ENCODE measurements at places on chromosomes 3 and 15.

DNA sequence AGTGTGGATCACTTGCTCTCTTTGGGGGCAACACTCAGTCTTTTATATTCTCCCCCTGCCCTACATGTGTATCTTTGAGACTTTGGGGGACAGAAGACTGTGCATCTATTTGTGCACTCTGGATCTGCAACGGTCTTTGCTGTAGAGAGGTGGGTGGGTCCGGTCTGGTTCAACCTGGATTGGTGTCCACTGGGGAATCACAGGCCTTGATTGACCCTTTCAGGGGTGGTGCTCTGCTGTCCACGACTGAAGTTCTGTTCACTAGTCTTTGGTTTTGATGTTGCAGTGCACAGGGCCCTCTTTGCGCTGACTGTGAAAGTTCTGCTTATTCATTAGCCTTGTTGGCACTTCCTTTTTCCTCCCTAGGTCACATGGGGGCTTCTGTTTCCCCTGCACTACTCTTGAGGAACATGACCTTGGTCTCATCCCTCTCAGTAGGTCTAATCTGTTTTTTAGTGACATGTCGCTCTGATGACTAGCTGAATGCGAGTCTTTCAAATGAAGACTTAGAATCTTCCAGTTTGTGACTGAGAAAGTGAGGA, 284.2 kb downstream of the SV2B start:
- DNase-seq, result no peak

DNA sequence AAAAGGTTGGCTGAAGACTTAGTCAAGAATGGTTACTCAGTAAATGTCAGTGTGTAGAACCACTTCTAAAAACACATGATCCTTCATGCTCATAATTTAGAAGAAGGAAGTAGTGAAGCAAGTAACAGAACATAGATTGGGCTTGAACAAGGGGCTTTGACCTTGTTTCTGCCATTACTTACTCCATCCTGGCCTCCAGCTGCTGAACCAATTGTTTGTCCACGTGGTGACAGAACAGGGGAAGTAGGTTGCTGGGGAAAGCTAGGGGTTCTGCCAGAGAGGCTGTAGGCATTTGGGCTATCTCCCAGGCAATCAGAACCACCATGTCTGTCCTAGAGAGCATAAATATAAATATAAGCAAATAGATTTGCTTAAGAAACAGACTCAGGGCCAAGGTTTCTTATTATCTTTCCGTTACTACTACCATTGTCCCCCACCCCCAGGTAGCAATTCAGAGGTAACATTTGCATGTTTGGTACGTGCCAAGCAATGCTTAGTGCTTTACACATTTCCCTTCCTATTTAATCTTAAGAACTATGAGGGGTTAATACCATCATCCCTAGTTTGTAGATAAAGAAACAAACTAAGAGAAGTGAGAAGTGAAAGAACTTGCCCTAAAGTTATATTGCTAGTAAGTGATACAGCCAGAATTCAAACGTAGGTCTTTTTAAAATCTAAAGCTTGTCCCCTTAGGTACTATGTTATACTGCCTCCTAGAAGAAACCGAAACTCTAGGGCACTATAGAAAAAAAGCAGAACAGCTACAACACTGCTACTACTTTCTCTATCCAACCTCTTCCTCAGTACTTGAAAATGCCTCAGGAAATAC, 3.0 kb upstream of the SPG11 start:
- no peak for DNase-seq

DNA sequence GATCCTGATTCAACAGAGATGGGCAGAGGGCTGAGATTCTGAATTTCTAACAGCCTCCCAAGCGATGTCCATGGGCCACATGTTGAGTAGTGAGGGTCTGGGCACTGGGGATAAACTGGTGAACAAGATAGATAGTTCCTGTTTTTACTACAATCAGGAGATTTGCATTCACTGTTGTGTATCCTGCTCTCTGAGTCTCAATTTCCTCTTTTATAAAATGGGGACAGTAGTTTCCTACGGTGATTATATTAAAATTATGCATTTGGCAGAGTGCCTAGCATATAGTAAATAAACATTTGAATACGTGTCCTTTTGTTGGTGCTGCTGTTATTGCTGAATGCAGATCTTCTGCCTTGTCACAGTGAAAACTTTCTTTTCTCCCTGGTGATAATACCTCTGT, 102.5 kb downstream of the MYH15 start:
- DNase-seq, result no peak

DNA sequence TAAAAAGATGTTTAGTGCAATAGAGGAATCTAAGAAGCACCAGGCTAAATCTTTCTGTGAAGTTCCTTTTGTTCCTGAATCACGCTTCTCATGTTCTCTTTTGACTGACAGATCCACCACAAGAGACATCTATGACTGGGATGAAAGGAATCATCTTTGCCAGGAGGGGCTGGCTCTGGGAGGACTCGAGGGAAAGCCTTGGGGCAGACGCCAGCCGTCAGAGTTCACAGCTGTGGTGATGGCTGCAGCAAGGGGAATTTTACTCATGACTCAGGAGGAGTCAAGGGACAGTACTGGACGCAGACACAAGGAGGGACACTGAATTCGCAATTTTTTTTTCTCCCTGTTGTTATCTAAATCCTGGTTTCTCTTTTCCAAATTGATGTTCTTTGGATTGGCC, 38.7 kb downstream of the C3orf38 start:
- DNase-seq, result no peak

DNA sequence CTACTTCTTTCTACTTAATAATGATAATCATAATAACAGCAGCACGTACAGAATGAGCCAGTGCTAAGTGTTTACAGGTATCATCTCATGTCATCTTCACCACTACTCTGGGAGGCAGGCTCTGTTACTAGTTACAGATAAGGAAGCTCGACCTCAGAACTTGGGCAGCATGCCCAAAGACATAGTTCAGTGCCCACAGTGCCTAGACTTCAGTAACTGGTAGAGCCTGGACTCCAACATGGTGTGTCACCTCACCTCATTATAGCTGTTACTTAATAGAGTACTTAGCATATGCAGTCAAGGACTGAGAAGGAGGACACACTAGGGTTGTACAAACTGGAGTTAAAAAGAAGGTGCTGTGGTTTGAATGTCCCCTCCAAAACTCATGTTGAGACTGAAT, 7.6 kb downstream of the GADL1 start:
- no peak for DNase-seq

DNA sequence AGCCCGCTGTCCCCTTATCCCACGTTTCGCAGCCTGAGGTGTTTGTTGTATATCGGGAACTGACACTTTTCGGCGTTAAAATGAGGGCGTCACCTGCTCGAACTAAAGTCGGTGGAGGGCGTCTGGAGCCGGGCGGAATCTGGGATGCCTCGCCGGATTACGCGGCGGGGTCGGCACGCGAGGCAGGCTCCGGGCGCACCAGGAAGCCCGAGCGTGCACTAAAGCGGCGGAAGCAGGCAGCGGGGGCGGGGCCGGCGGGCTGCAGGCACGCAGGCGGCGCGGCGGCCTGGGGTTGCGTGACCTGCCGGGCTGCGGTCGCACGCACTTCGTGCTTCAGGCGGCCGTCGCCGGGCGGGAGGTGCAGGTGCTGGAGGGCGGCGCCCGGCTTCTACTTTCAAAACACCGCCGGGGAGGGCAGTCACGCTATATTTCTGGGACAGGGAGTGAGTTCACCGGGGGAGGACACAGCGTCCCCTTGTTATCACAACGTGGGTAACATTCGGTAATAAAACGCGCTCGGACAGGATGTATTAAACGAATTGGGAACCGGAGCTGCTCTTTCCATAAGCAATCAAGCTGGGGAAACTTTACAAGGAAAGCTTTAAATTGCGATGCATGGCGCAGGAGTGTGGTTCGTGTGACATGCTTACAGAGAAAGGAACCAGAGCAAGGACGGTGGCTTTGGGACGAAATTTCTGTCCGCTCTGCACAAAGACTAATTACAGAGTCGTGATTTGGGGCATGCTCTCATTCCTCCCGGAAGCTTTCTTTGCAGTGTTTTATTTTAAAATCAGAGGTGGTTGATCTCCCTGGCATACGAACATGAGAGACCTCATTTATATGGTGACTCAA, 9.1 kb upstream of the LEKR1 start:
- peak; percentile 25 for DNase-seq

DNA sequence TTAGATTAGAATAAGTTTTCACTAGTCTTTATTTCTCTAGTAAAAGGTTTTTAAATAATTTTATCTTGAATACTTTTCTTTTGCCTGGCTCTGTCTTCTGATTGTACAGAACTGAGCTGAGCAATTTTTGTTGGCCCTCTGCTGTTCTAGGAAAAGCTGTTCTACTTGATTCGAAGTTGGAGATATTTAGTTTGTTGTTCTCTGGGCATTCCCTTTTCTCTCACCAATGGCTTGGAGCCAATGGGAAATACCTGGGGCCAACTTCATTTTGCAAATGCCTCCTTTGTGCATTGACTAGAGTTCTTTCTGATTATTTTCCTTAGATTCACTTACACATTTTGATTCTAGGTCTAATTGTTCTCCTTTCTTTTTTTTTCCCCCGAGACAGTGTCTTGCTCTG, 16.5 kb downstream of the ABHD5 start:
- DNase-seq, result no peak

GRCh38 chr3:101725194-101725889, 928 bp downstream of the CEP97 start:
- DNase-seq, result peak; percentile 35

DNA sequence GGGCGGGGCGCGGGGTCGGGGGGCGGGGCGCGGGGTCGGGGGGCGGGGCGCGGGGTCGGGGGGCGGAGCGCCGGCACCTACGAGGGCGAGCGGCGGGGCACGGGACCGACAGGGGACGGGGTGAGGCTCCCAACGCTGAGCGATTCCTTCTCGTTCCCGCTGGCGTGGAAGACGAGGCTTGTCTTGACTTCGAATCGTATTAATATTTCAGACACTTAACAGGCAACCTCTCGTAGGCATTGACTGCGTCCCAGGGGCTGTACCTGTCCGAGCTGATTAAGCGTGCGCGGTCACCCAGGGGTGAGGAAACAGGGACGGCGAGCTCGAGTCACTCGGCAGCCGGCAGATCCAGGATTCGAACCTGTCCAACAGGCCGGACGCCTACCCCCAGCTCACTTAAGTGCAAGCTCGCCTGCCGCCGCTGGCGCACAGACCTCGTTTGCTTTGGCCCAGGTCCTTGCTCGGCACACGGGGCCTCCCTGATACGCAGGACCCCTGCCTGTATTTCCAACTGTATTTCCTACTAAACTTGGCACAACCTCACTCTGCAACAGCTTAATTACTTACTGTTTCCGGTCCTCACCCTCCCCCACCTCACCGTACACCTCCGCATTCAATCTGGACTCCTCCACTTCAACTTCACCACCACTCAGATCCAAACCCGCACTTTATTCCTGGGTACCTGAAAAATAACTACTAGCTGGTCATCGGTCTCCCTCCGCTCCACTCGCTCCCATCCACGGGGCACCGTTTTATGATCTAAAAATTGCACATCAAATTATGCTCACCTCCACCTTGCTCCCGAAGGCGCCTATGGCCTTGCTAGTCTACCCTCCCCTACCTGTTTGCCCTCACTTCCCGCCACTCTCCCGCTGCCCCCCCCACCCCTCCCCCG, 722 bp upstream of the ZXDC start:
- DNase-seq, result peak; percentile 44

- no peak for DNase-seq
Observed at GRCh38 chr3:8743911-8744310, 10.3 kb downstream of the CAV3 start.

GRCh38 chr3:118059096-118059495, 975.5 kb downstream of the IGSF11 start:
- DNase-seq, result no peak

DNA sequence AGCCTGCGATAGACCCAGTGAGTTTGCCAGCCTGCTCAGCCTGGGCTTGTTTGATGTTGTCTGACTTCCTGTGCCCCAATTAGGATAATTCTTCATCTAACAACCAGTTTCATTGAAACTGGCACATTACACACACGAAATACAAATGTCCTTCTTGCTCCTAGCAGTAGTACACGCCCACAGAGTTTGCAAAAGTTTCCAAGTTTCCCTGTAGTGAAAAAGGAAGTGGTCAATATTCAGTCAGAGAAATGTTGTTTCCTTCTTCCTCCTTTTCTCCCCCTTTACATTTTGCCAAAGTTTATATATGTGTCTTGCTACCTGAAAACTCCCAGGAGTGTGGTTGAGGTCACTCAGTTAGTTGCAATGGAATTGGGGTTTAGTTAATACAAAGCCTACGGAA, 58.4 kb upstream of the LRTM1 start:
- no peak for DNase-seq

- no peak for DNase-seq
Observed at GRCh38 chr15:96657096-96657495, 326.6 kb downstream of the NR2F2 start.

DNA sequence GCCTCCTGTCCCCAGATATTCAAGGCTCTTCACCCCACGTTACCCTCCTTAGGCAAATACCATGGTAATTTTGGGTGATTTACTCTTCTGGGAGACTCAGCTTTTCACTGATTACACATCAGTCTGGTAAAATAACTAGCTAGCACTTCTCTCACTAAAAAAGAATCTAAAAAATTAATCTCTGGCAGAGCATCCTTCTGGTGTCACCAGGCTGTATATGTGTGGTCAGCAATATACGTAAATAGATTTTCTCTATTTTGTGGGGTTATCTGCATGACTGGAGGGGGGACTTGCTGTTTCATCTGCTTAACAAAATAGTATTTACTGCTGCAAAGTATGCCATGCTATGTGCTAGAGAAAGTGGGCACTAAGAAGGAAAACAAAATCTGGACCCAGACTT, 45.1 kb downstream of the LRRC28 start:
- no peak for DNase-seq

- no peak for DNase-seq
Observed at GRCh38 chr15:78085928-78086327, 6.4 kb upstream of the SH2D7 start.

DNA sequence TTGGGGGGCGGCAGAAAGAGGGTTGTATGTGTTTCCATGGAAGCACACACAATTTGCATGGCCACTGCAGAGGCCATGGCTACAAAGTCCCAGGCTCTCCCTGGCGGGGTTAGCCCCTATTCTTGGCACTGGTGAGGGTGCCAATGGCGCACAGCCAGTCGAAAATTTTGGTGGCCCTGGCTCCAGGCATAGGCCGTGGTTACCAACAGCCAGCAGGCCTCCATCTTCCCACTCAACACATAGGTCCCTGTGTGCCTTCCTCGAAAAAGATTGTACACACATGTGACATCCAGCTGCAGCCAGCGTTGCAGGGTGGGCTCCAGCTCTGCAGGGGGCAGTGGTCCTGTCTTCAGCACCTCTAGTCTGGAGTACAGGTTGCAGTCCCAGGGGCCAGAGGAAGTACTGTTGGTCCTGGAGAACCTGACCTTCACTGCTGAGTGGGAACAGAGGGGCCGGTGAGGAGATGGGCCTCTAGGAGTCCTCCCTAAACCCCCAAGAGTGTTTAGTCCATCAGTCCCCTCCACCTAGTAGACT, 7.1 kb downstream of the P4HTM start:
- no peak for DNase-seq

Data from Jurkat, Clone E6-1 (cell line).